ENCODE measurements at places on chromosomes 6 and 20.

GRCh38 chr6:154864066-154864430 lies 130.8 kb downstream of the SCAF8 start:
- no peak for DNase-seq

DNA sequence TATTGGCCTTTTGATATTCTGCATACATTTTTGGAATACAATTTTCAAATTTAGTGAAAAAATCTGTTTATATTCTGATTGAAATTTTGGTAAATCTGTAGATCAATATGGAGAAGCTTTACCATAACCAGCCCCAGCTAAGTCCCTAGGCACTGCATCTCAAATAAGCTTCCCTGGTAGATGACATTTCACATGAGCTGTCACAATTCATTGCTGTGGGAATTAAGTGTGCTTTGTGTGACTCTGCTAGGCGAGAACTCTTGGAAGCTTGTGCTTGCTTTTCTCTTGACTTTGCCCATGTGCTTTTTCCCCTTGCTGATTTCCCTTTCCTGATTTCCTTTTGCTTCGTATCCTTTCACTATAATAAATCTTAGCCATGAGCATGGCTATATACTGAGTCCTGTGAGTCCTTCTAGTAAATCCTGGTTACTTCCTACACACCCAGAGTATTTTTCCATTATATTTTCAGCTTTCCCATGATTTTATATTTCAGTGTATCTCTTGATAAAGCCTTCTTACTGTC lies 166.5 kb upstream of the MMS22L start:
- no peak for DNase-seq

DNA sequence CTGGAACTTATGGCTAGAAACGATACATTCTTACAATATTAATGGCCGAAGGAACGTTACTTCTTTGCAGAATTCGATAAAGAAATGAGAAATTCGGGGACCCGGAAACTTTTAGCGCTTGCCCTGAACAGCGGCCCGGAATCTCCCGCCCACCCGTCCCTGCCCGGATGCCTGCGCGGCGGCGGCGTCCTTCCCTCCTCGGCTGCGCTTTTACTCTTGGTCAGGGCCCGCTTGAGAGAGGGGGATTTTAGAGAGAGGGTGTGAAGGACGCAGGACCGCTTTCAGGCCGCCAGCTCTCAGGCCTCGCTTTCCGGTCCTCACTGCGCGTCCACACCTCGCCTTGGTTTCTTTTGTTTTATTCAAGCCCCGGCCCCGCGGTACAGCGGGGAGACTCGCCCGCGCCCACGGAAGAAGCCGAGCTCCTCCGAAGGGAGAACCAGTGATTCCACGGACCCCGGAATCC lies 243.7 kb downstream of the ARID1B start:
- DNase-seq: no peak

DNA sequence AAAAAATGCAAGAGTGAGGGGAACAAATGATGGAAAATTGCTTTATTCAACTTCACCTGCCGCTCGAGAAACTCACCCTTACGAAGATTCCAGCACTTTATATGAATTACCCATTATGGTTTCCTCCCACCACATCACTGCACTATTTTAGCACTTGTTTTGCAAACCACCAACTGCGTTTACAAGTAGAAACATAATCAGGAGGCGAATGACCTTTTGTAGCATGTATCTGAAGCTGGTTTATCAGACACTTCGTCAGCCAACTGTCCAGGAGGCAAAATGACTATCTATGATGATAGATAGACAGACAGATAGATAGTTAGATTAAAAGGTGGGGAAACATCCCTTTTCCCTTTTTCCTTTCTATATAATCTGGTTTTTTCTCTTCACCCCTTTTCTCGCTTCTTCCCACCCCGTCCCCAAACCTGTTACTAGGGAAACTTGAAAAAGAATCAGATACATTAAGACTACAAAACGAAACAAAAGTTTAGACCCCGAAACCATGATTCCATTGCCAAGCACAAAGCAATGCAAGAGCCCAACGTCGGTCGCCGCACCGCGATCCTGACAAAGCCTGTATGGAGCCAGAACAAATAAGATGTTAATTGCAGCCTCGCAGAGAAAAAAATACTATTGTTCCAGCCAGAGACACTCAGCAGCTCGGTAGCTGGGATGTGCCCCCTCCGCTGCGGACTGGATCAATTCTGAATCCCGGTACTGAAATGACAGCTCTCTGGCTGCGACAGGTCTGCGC lies 933 bp upstream of the ADGRB3 start:
- DNase-seq: no peak

DNA sequence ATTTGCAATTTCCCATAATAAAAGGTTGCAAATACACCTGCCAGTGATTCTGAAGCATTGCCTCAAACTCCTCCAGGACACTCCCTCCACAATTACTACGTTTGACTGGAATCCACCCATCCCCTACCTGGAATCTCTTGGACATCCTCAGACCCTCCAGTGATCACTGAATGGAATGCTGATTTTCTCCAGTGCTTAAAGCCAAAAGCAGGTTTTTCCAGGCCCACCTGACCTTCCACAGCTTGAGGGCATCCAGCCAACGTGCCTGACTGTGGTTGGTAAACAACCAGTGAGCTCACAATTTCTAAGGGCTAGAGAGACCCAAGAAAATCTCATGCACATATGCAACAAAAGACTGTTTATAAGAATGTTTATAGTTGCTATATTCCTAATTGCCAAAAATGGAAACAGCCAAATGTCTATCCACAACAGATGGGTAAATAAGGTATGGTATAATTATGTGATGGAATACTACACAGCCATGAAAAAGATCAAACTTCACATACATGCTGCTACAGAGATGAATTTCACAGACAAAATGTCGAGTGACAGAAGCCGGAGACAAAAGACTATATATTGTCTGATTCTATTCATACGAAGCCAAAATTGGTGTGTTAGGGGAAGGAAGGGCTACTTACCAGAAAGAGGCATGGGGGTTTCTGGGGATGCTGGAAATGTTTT lies 147.1 kb upstream of the RREB1 start:
- no peak for DNase-seq

DNA sequence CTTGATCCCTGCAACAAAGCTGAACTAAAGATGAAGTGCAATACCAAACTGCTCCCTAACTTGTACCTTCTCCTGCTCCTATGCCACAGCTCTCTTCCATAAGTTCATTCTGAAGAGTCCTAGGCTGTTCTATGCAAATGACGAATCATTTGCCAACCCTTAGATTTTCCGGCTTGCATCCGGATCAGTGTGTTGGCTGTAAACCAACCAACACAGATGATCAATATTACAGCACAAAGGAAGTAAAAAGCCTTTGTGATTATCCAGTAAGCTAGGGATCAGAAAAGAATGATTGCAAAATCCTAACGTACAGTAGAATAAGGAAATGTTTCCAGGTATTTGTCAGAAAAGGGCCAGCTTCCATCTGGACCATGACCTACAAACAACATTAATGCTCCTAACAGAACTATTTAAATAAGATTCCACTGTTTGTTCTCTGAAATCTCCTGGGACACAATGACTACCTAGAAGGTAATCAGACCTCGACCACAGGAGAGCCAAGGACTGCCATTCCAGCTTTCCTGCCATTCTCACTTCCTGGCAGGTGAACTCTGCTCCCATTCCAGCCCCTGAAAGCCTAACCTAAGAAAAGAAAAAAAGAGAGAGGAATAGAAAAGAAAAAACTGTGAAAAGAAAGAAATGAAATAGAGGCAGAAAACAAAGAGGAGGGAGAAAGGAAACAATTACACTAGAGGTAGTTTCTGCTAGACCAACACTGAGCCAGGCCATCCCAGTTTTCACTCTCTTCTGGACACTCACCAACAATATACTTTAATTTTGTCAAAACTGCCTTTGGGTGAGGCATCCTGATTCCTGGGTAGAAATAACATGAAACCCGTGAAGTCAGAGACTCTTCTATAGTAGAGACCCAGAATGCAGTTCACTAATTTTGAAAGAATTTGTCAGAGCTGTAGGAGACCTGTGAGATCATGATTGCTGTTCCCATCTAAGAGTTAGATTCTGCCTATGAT lies 19.7 kb downstream of the GMDS start:
- no peak for DNase-seq

DNA sequence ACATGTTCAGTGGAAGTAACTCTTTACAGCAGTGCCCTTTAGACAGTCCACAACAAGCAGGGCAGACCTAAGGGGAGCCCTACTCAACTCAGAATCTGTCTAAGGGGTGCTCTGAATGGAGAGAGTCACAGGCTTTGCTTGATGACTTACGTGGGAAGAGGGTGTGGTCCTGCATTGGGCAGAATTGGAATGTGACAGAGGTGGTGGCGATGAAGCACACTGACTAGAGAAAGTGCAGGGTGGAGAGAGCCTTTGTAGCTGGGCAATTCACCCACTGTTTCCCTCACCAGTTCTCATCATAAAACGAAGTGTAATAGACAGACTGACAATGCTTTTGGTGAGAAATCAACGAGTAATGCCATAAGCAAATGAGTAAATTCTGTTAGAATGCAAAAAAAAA lies 11.2 kb downstream of the TP53INP2 start:
- no peak for DNase-seq

DNA sequence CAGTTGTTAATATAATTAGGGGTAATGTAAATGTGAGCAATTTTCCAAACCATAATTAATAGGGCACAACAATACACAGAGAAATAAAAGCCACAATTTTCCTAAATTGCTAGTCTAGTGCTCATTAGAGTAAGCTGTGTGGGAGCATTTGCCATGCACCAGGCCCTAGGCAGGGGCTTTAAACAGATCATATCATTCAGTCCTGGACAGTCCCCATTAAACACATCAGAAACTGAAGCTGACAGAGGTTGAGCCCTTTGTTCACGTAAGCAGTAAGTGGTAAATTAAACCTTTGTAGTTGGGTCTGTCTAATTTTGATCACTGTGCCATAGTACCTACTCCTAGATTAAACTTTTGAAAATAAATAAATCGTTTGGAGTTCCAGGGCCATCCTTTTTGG lies 931.1 kb downstream of the C6orf118 start:
- no peak for DNase-seq

GRCh38 chr20:14489544-14489943 lies 152.1 kb upstream of the FLRT3 start:
- DNase-seq: no peak

DNA sequence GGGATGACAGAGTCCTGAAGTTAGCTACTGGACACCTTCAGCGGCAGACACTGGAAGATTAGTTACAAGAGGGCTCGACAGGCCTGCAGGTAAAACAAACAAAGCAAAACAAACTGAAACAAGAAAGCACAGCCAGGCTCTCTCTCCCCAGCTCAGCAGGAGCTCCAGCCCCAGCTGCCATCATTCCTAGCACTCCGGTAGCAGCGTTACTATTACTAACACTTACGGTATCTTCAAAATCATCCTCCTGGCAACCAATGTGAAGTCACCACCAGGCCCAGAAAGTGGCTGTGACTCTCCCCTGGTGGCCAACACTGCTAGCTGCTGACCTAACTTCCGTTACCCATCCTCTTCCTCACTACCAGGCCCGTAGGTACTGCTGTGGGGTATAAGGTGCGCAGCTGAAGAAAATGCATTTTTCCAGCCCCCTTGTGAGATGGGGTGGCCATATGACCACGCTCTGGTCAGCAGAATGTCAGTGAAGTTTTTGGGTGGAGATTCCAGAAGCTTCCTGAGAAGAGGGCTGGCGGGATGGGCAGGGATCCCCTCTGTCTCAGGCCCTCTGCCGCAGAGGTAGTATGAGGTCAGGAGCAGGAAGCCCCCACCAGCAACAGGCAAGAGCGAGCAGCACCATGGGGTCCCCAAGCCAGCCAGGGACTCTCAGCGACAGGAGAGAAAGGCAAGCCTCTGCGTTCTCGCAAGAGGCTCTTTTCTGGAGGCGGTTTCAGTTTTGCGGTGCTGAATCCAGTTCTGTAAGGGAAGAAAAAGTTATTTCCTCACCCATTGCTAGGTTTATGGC lies 37.4 kb upstream of the TBXT start:
- no peak for DNase-seq

DNA sequence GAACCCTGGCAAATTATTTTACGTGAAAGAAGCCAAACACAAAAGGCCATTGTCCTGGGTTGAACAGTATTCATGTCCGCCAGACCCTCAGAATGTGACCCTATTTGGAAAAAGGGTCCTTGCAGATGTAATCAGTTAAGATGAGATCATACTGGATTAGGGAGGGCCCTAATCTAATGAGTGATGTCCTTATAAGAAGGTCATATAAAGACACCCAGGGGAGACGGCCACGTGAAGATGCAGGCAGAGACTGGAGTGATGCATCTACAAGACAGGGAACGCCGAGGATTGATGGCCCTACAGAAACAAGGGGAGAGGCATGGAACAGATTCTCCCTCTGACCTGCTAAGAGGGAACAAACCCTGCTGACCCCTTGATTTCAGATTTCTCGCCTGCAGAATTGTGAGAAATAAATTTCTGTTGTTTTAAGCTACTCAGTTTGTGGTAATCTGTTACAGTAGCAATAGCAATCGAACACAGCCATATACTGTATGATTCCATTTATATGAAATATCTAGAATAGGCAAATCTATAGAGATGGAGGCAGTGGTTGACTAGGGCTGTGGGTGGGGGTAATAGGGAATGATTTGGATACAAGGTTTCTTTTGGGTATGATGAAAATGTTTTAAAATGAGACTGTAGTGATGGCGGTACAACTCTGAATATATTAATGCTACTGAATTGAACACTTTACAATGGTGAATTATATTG lies 132.9 kb upstream of the NUP153 start:
- no peak for DNase-seq

DNA sequence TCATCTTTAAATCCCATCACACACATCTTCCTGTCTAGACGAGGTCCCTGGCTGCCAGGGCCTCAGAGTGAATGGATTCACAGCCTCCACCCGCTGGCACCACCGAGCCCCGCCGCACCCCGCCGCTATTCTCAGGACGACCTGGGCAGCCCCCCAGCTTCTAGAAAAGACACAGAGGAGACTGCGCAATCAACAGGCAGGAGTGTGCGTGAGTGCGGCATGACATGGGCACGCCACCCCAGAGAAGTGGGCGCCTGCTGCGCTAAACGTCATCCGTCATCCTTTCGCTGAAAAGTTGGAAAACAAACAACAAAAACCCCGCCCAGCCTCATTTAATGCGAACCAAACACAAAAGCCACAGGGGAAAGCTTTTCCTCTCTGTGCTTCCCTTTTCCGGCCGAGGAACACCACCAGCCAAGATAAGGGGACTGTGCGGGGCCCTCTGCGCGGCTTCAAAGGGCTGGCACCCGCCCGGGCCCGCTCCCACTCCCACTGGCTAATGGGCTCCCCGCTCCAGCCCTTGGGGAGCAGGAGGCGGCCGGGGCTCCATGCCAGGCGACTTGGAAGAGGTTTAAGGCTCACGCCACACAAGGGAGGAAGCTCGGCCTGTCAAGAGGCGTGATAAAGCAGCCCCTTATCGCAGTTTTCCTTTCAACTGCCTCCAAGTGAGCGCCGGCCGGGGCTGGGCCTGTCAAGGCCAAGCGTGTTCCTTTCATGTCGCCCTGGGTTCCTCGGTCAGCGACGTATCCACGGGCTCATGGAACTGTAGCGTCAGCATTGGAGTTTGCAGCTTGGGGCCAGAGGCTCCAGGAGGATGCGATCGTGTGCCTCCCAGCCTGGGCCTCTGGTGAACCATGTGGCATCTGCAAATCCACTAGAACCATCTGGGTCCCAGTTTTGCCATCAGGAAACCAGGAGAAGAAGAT lies 50.1 kb downstream of the NFATC2 start:
- DNase-seq: peak; percentile 10

Measured in bone marrow (tissue), 2 donors.